ENCODE measurements at places on chromosomes 6 and 20.

DNA sequence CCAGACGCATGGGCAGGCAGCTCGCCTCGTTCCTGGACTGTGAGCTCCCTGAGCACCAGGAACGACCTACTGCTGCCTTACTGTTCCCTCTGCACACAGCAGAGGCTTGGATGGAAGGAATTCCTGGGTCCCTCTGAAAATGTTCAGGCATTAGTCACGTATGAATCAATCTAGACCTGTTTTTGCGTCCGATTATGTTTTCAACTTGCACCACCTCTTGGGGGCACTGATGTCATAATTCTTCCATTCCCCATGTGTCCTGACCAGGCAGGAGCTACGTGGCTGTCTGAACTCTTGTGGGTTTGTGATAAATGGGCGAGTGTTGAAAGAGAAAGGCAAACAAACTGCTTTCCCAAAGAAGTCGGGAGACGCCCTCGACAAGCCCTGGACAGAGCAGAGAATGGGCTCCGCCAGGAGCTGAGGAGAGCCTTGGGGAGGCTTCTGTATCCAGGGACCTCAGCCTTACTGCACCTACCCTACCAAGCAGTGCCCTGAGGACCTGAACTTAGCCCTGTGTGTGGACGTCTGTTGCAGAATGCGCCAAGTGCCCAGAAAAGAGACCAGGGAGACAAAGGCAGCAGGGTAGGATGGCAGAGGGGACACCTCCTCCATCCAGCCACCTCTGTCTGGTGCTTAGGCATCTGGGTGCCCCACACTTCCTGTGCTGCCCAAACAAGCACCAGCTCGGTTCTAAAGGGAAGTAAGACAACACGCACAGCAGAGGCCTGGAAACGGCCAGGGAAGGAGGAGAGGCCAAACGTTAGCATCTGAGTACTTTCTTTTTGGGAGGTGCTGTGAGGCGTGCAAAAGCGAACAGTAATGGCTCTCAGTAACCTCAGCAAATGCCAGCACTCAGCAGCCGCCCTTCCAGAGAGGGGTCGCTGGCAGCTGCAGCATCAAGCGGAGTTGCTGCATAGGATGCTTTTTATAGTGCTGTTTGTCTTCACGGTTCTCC, 124.2 kb downstream of the LY86 start:
- DNase-seq = peak; percentile 82

DNA sequence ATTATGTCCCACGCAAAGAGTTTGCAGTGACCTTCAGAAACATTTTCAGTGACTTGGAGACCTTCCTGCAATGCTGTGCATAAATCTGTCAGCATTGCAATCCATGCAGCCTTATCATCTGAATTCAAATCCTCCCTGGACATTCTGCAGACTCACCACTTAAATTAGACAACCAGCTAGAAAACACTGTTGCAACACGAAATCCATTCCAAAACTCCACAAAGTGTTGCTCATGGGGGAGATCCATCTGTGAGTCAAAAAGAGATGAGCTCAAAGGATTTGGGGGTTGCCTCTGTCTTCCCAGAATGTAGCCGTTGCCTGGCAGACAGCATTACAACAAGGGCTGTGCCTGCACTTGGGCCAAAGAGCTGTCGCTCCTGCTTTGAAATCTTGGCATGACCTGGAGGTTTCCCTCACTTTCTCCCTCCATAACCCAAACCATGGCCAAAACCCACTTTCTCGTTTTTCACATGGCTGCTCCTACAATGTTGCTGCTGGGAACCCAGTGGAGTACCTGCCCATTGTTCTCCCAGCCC, 163.5 kb upstream of the CDYL start:
- DNase-seq = peak; percentile 18

DNA sequence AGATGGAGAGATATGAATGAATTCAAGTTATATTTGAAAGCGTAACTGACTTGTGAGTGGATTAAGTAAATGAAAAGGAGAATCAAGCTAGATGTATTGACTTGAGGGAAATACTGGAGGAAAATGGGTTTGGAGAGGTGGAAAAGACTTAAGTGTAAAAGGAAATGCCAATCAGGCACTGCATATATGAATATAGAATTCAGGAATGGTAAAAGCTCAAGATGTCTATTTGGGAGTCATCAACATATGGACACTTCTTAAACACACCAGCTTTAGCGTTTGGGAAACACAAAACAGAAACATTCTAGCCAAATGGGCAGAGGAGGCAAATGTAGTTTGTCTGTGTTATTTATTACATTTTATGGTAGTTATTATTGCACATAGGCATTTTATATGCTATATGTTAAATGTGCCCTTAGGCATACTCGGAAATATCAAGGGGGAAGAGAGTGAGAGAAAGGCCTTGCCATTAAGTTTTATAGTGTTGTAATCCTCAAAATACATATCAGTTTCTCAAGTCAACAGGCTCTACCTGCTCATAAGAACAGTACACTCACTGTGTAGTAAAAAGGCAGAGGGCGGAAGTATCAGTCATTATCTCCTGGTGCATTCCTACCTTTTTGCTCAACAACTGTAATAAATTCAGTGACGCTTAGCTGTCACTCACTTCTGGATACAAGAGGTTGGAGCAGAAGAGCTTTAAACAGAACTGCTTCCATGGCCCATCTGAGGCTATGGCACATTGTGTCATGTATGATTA, 33.7 kb upstream of the ME1 start:
- DNase-seq = no peak

GRCh38 chr6:99349171-99350141, at the start of gene FAXC:
FAXC (minus strand) TSS chr6:99349674; CDS start chr6:99349372, 302 bp downstream.
- peak; percentile 56 for DNase-seq

GRCh38 chr20:58697201-58697866, 4.7 kb downstream of the NPEPL1 start:
- no peak for DNase-seq

- peak; percentile 80 for DNase-seq
These were observed at the start of gene CD40 for GRCh38 chr20:46117704-46118467. CD40 (plus strand) TSS chr20:46118314; CDS start chr20:46118344, 30 bp downstream.

GRCh38 chr6:135331002-135331401, 149.9 kb downstream of the MYB start:
- DNase-seq = no peak

DNA sequence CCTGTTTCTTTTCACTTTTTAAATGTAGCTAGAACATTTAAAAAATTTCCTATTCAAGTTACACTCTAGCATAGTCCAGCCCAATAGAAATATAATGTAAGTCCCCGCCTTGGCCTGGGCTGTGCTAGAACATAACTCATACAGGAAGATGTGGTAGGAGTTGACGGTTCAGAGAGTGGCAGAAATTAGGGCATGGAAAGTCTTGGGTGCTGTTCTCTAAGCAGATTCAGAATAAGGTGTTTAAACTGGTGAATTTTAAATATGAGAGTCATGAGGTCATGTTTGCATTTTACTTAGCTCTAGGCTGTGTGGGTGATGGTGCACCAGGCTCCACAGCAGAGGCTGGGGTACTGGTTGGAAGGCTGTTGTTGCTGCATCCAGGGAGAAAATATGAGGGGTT, 256.5 kb downstream of the FARS2 start:
- no peak for DNase-seq

GRCh38 chr20:16505894-16506293, 67.4 kb downstream of the KIF16B start:
- DNase-seq = no peak

All from AG08396 (cell line).